B cell (primary cell): ENCODE measurements at places on chromosomes 3 and 15.

- DNase-seq = no peak
Observed at GRCh38 chr3:113234688-113235260, 23.4 kb downstream of the BOC start.

- no peak for DNase-seq
Observed at GRCh38 chr15:33443708-33444107, 132.9 kb downstream of the RYR3 start.

DNA sequence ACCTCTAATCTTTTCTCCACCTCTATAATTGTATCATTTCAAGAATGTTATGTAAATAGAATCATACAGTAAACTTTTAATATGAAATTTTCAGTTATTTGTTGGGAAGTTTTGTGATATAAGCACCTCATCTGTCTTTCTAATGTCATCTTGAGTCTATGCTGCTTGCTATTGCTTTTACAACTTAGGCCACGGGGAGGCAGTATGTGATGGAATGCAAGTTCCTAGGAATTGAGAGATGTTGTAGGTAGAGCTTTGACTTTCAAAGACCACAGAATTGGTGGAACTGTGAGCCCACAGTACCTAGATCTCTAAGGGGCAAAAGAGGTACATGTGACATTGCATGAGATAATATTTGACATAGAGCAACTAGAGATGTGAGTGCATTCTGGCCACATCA, 328.3 kb downstream of the MFSD1 start:
- peak; percentile 26 for DNase-seq

DNA sequence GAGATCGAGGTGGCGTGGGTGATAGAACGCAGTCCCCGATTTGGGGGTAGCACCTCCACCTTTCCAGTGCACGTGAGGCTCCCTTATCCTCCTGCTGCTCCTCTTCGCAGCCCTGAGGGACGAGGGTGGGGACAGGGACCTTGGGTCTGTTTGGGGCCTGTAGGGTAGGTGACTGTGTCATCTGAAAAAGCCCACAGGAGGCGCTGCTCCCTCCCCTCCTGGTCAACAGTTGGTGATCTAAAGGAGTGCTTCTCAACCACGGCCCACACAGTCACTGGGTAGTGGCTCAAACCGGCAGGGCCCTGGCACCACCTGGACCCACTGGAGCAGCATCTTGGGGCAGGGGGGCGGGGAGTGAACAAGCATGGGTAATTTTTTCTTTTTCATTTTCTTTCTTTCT, 7.1 kb downstream of the LRRK1 start:
- DNase-seq = peak; percentile 40

- DNase-seq = no peak
Observed at GRCh38 chr3:37456270-37456708, 281.9 kb upstream of the LRRFIP2 start.

DNA sequence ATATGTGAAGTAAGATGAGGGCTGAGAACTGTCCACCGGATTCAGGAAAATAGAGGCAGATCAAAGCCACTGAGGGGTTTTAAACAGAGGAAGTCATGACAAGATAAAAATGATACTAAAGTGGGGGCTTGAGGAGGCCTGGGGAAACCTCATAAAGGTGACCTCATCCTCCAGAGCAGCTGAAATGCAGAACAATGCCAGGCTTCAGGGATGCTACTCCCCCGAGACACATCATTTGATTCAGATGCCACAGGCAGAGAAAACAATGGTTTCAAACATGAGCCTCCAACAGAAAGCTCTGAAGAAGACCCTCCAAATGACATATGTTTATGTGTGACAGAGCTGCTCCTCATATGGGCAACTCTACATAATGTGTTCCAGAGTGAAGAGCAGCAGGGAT, 6.4 kb downstream of the CFAP20DC start:
- no peak for DNase-seq

GRCh38 chr3:109284071-109284470, 32.2 kb downstream of the DPPA2 start:
- DNase-seq = no peak

DNA sequence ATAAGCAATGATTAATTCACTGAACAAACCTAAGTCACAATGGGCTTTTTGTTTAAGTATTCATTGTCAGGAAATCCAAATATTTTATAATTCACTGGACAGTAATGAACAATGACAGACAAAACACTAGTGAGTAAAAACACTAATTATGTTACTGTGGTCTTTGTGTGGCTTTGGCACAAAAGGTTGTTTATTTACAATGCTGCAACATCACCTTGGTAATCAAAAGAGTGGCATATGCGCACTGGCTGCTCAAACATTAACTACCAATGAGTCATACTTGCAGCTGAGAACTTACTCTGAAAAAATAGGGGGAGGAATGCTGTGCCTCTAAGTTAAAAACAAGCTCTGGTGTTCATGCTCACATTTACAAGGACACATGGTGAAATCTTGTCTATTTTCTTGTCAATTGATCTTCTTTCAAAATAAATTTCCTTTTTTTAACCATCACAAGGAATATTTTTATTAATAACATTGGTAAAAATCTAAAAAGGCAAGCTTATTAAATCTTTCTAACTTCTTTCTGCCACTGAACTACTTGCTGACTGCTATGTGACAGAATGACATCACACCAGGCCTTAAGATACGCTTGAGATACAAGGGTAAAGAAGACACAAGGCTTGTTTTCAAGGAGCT, 85.2 kb upstream of the PPIB start:
- DNase-seq = no peak

GRCh38 chr15:86446253-86446640, 366.6 kb downstream of the AGBL1 start:
- no peak for DNase-seq

DNA sequence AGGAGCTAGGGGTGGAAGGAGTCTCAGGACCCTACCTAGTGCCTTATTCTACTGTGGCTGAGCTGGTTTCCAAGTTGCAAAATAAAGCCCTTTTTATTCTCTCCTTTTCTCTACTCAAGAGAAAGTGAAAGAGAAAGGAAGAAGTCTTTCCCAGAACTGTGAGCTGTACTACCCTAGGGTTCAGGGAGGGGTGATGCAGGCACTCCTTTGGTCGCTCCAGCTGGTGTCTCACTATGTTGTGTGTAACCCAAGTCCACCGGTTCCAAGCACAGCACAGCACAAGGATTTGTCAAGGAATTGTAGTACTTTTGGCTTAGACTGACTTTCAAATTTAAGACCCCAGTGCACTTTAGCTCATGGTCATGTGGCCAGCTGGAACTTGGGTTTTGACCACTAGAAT, 1721.7 kb downstream of the OTOL1 start:
- DNase-seq = no peak

DNA sequence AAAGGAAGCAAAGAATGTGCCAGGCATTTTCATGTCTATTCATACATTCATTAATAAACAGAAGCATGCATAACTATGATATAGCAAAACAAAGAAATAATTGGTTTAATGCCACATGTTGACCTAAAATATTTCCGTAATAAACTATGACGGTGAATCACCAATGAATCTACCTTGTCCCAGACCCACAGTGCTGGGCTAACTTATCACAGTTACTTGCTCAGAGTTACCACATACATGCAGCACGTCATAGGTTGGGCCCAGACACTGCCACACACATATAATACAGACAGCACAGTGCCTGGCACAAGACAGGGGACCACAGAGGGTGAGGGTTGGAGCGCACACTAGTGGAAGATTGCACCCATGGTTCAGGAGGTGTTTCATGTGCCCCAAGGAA, 86.9 kb downstream of the ATP1B3 start:
- no peak for DNase-seq

DNA sequence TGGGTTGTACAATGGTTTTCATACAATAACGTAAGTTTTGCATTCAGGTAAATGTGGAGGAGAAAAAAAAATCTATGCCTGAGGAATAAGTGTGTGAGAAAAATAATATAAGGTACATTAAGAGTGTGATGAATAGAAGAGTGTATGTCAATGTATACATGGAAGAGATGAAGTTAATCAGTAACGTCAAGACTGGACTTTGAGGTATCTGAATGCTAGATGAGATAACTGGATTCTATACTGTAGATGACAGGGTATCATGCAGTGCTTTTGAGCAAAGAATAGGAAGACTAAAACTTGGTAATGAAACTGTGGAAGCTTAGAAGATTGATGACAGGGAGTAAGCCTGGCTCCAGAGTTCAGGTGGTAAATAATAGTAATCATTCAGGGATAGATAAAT, 666.7 kb upstream of the SGO1 start:
- DNase-seq = no peak

- DNase-seq = no peak
Observed at GRCh38 chr3:24161841-24162240, 216.8 kb downstream of the NR1D2 start.
